Brain microvascular endothelial cell (primary cell): ENCODE measurements at places on chromosomes 4 and X.

- DNase-seq = no peak
Observed at GRCh38 chr4:99636422-99636821, 21.2 kb downstream of the C4orf54 start.

GRCh38 chrX:22800360-22800759 is 199.4 kb upstream of the DDX53 start:
- DNase-seq = peak; percentile 81

DNA sequence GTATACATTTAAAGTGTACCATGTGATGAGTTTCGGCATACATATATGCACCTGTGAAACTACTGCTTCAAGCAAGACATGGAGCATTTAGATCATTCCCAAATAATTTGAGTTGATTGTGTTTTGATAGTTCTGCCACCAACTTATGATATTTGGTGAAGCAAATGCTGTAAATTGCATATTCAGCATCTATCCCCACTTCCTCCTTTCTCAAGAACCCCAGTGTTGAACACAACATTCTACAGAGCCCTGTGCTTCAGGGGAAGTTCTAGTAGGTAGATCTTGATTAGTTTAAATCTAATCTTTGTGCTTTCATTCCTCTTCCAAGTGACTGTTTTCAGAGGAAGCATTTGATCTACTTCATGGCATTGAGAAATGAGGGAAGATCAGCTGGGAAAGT is 5.4 kb upstream of the SHROOM3 start:
- DNase-seq = no peak

- DNase-seq = no peak
Observed at GRCh38 chrX:111387470-111388070, 24.4 kb downstream of the DCX start.

GRCh38 chrX:127708155-127708554 is 344.0 kb downstream of the ACTRT1 start:
- DNase-seq = no peak
